Naive thymus-derived CD8-positive, alpha-beta T cell (primary cell): ENCODE measurements at places on chromosomes 7 and 10. TPM values are rescaled to one million over a fixed set of nuclear protein-coding genes. Genes with fewer than 3 reads are reported as not detected.
A peak's percentile ranks its signal among the peaks of the same experiment; 100 is the strongest.

DNA sequence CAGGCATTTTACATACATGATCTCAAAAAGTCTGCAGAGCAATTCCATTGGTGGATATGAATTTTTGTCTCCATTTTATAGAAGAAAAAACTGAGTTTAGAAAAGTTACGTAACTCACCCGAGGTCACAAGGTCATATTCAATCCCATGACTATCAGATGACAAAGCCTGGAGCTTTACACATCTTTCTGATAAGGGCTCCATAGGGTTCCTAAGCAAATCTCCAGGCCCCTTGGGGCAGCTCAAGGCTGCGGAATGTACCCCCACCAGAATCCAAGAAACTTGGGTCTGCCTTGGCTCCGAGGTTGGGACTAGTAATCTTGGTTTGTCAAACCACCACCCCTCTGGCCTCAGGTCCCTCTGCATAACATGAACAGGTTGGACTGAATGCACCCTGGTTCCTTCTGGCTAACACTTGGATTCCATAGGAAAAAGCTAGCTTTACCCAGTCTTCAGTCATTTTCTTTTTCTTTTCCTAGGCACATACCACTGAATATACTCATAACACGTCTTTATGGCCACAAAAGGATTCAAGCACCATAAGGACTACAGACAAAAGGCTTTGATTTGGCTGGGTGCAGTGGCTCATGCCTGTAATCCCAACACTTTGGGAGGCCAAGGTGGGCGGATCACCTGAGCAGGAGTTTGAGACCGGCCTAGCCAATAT lies 55.5 kb downstream of the PIP4K2A start:
- H3K36me3 ChIP-seq = no peaks in the 10 kb centered on the region
- no peak for DNase-seq
- H3K4me1 ChIP-seq = peaks cover 90% of the 10 kb centered on the region
- H3K4me3 ChIP-seq = peak overlapping the region; percentile 82
- H3K27me3 ChIP-seq = no peaks in the 10 kb centered on the region

DNA sequence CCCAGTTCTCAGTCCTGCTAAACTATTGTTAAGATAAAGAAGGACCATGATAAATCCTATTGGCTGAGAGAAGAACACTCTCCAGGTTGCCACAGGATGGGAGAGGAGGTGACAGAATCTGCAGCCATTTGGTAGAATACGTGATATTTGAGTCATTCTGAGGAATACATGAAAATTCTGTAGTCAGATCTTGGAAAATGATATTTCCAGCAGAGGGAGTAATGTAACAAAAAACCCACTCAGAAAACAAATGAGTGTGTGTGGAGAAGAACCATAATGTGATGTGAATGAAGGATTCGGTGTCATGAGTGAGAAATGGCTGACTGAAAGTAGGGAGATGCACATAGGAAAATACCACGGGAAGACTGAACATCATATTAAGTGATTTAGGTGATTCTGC lies 128.5 kb upstream of the PFKP start:
- no peak overlapping the region for H3K4me3 ChIP-seq
- H3K36me3 ChIP-seq = no peaks in the 10 kb centered on the region
- H3K27me3 ChIP-seq = peaks cover 52% of the 10 kb centered on the region
- no peak for DNase-seq

DNA sequence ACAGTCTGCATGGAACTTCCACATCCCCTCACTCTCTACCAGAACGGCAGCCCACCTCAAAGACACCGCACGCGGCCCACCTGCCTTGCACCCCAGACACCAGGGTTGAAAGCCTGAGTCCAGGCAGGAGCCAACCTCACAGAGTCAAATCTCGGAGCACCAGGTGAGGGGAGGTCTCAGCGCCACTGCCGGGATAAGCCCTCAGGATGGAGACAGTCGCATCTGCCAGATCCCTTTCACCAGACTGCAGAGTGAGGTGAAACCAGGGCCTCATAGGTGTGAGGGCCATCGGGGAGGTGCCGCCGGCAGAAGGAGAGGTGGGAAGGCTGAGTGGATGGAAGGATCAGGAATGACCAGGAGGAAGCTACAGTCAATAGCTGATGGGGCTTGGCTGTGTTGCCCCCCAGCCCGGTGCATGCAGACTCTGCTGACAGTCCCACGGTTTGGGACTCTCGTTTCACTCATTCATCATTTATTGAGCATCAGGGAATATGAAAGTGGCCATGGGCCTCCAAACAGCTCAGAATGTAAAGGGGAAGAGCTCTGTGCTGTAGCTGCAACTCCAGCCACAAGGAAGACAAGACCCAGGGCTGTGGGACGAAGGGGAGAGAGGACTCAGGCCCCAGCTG lies 315.0 kb downstream of the PTPRN2 start:
- no peak overlapping the region for H3K27ac ChIP-seq
- peaks cover 4% of the 10 kb centered on the region for H3K4me1 ChIP-seq
- no peak overlapping the region for H3K4me3 ChIP-seq
- no peaks in the 10 kb centered on the region for H3K36me3 ChIP-seq
- no peak for DNase-seq

DNA sequence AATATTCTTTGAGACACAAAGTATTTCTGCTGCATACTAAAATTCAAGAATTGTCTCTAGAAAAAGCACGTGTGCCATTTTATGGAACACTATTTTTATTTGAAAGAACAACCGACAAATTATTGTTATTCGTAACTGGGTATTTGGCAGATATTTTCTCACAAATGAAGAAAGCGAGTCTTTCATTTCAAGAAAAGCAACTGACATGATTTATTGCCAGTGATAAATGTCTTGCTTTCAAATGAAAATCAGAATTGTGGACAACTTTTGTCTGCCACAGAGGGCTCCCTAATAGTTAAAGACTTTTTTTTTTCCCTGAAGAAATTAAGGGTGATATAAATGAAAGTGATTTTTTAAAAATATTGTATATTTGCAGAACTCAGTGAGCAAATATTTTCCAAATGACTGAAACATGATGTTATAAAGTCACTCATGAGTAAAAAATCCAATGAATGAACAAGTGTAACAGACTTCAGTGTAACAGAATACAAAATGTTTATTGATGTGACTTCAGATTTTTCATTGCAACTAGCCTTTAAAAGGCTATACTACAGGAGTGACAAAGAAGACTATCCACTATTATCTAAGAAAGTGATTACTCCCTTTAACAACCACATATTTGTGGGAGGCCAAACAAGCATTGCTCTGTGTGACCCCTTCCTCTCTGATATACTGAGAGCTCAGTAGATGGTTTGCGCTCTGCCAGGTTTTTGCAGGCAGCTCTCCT lies 49.0 kb upstream of the SEMA3E start:
- H3K4me3 ChIP-seq = no peak overlapping the region
- DNase-seq = no peak
- no peaks in the 10 kb centered on the region for H3K4me1 ChIP-seq
- H3K36me3 ChIP-seq = no peaks in the 10 kb centered on the region
- H3K27ac ChIP-seq = no peak overlapping the region

GRCh38 chr10:81182296-81182695 lies 644.6 kb downstream of the SH2D4B start:
- no peak overlapping the region for H3K4me3 ChIP-seq
- no peaks in the 10 kb centered on the region for H3K27me3 ChIP-seq
- H3K27ac ChIP-seq = no peak overlapping the region
- no peak for DNase-seq

GRCh38 chr7:40288827-40289226 lies 154.0 kb downstream of the SUGCT start:
- no peak overlapping the region for H3K27ac ChIP-seq
- no peaks in the 10 kb centered on the region for H3K4me1 ChIP-seq

- no peak for DNase-seq
- H3K27me3 ChIP-seq = no peaks in the 10 kb centered on the region
- no peak overlapping the region for H3K4me3 ChIP-seq
- H3K27ac ChIP-seq = no peak overlapping the region
- no peaks in the 10 kb centered on the region for H3K36me3 ChIP-seq
Observed at GRCh38 chr10:18343573-18343972, 203.3 kb downstream of the CACNB2 start.

- H3K36me3 ChIP-seq = peaks cover 12% of the 10 kb centered on the region
- H3K27me3 ChIP-seq = peaks cover 40% of the 10 kb centered on the region
- peak within 1 kb of the TSS; percentile 52 for H3K4me3 ChIP-seq
- H3K4me1 ChIP-seq = peaks cover 5% of the 10 kb centered on the region
- DNase-seq = no peak
- H3K27ac ChIP-seq = peak within 1 kb of the TSS; percentile 18
Observed at GRCh38 chr7:146116521-146117222, at the start of gene CNTNAP2. CNTNAP2 (plus strand) TSS chr7:146116801; CDS start chr7:146116877, 76 bp downstream.

GRCh38 chr7:130492523-130493274 lies 814 bp downstream of the MEST start:
- peak overlapping the region; percentile 81 for H3K4me3 ChIP-seq
- H3K4me1 ChIP-seq = peaks cover 26% of the 10 kb centered on the region
- peak overlapping the region; percentile 45 for H3K27ac ChIP-seq
- H3K36me3 ChIP-seq = no peaks in the 10 kb centered on the region
- no peaks in the 10 kb centered on the region for H3K27me3 ChIP-seq

GRCh38 chr10:58174831-58175230 lies 92.9 kb downstream of the IPMK start:
- peaks cover 3% of the 10 kb centered on the region for H3K27me3 ChIP-seq
- H3K27ac ChIP-seq = no peak overlapping the region
- no peaks in the 10 kb centered on the region for H3K4me1 ChIP-seq
- DNase-seq = no peak
- no peak overlapping the region for H3K4me3 ChIP-seq

DNA sequence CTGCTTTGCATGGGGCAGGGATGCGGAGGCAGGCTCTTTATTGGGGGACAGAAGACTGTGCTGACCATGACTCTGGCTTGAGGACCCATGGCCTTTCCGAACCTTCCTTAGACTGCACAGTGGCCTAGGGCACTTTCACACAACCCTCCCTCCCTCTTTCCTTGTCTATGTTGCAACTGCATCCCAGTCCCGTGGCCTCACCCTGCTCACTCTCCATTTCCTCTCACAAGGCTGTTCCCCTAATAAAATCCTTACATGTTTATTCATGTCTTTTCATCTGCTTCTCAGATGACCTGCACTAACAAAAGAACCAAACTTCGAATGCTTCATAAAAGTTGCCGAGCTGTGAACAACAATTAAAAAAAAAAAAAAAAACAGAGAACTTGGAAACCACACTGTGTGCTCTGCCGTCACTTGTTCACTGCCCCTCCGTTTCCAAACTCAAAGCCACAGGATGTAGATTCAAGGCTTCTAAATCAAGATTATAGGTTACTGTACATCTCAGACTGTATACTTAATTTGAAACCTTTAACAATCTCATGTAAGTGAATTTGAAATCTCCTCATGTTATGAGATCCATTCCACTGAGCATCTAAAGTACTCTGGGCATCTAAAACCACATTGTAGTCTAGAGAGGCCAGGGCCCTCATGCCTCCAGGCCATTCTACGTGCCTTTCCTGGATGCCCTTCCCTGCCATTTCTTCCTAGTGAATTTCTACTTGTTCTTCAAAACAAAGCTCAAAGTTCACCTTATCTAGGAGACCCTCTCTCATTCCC lies 265.9 kb downstream of the SNX13 start:
- H3K36me3 ChIP-seq = no peaks in the 10 kb centered on the region
- no peak overlapping the region for H3K27ac ChIP-seq
- H3K4me3 ChIP-seq = no peak overlapping the region
- DNase-seq = no peak
- peaks cover under 1% of the 10 kb centered on the region for H3K27me3 ChIP-seq

GRCh38 chr7:38594949-38595348 lies 36.2 kb downstream of the AMPH start:
- H3K27me3 ChIP-seq = no peaks in the 10 kb centered on the region
- no peak overlapping the region for H3K4me3 ChIP-seq
- H3K36me3 ChIP-seq = no peaks in the 10 kb centered on the region
- no peak for DNase-seq

DNA sequence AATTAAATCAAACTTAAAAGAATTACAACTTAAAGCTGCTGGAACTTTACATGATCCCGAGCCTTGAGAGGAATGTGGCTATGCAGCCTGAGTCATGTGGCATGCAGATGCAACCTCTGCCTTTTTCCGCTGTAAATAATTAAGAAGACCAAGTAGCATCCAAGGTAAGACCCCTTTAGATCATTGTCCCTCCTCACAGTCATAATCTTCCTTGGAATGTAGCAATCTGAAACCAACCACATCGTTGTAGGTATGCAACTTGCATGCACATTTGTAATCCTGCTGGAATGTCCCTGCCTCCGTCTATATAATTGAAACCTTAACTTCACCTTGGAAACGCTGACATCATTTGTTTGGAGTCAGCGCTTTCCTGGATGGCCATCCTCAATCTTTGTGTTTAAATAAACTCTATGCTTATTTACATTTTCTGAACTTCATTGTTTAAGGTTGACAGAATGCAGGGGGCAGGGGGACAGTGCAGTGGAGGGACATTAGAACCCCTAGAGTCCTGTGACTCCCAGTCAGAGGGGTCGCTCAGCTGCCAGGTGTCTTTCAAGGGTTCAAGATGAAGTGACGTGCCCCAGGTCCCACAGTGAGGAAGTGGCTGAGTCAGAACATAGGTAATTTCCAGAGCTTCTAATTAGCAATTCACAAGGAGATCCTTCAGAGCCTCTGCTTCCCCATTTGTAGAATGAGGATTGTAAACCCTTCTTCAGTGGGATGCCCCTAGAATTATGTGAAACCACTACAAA lies 110.7 kb downstream of the RALA start:
- H3K4me1 ChIP-seq = peaks cover 54% of the 10 kb centered on the region
- H3K36me3 ChIP-seq = no peaks in the 10 kb centered on the region
- H3K27ac ChIP-seq = peak overlapping the region; percentile 98
- H3K4me3 ChIP-seq = peak overlapping the region; percentile 93
- H3K27me3 ChIP-seq = no peaks in the 10 kb centered on the region

- no peaks in the 10 kb centered on the region for H3K36me3 ChIP-seq
- peaks cover 4% of the 10 kb centered on the region for H3K4me1 ChIP-seq
- no peaks in the 10 kb centered on the region for H3K27me3 ChIP-seq
- DNase-seq = no peak
- H3K4me3 ChIP-seq = no peak overlapping the region
- peak overlapping the region; percentile 83 for H3K27ac ChIP-seq
Observed at GRCh38 chr7:4065190-4065589, 616.9 kb upstream of the FOXK1 start.

- DNase-seq = no peak
- H3K4me3 ChIP-seq = no peak overlapping the region
- no peaks in the 10 kb centered on the region for H3K4me1 ChIP-seq
- H3K36me3 ChIP-seq = peaks cover 2% of the 10 kb centered on the region
- H3K27ac ChIP-seq = no peak overlapping the region
Observed at GRCh38 chr7:157782041-157782440, 445.2 kb downstream of the DNAJB6 start.

GRCh38 chr10:100516847-100517246 lies 2.8 kb downstream of the SEC31B start:
- H3K4me1 ChIP-seq = peaks cover 23% of the 10 kb centered on the region
- H3K36me3 ChIP-seq = peaks cover 28% of the 10 kb centered on the region
- no peak overlapping the region for H3K27ac ChIP-seq
- H3K27me3 ChIP-seq = no peaks in the 10 kb centered on the region
- no peak for DNase-seq

FLNC gene
- not detected for total RNA-seq

SUN3 gene
- total RNA-seq = not detected

C10orf62 gene
- total RNA-seq = not detected

OPN1SW gene
- total RNA-seq = not detected

KCNIP2 gene
- total RNA-seq = 2.5 TPM

PLEKHA1 gene
- total RNA-seq = 78.0 TPM

GDF2 gene
- total RNA-seq = not detected
